ENCODE measurements at places on chromosomes 3 and 15.

GRCh38 chr3:10548992-10549391 is 43.6 kb upstream of the ATP2B2 start:
- DNase-seq: peak; percentile 36

- no peak for DNase-seq
These were observed 42.7 kb downstream of the ITGA11 start for GRCh38 chr15:68389041-68389930.

DNA sequence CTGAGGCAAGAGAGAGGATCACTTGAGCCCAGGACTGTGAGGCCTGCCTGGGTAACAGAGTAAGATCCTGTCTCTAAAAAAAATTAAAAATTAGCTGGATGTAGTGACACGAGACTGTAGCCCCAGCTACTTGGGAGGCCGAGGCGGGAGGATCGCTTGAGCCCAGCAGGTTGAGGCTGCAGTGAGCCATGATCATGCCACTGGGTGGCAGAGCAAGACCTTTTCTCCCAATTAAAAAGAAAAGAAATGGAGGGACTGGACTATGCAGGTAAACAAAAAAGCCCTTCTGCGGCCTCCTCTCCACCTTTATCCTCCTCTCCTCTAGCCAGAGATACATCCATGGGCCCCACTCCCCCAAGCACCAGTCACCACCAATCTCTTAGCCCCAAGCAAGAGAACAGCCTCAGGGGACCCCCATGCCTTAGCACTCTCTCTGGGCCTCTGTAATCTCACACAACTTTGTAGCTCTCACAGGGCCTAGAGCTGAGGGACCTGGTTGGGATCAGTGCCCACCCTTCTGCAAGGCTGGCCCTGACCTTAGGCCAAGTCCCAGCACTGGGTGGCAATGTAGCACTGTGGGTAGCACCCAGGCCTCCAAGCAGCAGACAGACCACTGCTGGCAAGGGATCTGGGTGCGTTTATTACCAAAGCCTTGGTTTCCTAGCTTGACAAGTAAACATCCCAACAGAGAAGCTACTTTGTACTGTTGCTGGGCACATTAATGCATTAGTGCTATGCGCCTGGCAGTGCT is 43.4 kb downstream of the FAM174B start:
- DNase-seq: no peak

DNA sequence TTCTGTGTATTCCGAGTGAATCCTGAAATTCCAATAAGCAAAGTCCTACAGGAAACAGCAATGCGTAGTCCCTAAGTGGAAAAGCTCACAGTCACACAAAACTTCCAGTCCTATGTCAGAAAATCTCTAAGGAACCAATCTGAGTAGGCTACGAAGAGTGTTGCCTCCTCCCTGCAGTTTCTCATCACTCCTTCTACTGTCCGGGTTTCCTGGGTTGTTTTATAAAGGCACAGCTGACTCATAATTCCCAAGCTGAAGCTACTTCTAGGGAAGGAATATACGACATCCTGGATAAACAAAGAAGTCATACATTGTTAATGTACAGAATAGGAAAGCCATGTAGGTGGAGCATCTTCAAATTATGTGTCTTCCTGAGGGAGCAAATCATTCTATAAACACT is 65.7 kb upstream of the RGMA start:
- DNase-seq: no peak
